ENCODE measurements at places on chromosomes 5 and 9.
A peak's percentile ranks its signal among the peaks of the same experiment; 100 is the strongest.

- no peak for DNase-seq
Measured at GRCh38 chr5:33308586-33308985, 132.2 kb upstream of the TARS1 start.

GRCh38 chr5:89996890-89997289 is 412.7 kb downstream of the CETN3 start:
- DNase-seq, result no peak

DNA sequence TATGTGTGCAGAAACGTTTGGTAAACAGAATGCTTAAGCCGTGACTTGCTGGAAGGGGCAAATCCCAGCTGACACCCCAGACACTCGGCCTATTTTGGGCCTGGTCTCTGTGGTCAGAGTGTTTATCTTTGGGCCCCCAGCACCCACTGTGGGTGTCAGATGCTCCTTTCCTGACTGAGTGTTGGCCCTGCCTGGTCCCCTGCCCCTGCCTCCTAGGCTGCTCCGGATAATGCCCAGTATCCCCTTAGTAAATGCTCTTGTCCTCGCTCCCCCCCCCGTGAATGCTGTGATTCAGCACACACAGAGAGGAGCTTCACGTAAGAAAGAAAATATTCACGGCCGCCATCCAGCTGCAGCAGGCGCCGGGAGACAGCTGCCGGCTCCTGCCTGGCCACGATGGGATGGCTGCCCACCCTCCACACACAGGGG is 11.3 kb upstream of the ANGPTL2 start:
- no peak for DNase-seq

- DNase-seq, result no peak
Measured at GRCh38 chr5:78499485-78499884, 139.1 kb downstream of the SCAMP1 start.

GRCh38 chr9:35826071-35826701 is 2.3 kb downstream of the FAM221B start:
- DNase-seq, result peak; percentile 67

DNA sequence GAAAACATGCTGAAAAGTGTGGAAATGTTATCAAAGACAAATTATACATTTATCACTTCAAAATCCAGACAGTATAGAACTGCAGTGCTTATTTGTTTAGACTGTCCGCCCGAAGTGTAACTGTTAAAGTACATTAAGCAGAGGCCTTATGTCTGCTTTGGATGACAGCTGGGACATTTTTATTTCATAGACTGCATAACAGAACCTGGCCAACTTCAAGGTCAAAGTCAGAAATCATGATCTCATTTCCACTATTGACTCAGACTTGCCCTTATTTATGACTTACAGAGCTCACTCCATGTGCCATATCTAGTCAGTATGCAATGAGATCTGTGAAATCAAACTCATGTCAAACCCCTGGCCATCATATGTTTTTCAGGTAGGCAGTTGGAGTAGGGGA is 87.7 kb downstream of the RAB3C start:
- no peak for DNase-seq

- no peak for DNase-seq
Measured at GRCh38 chr5:109660301-109660700, 29.4 kb upstream of the MAN2A1 start.

- DNase-seq, result no peak
Measured at GRCh38 chr5:131534974-131535373, 100.1 kb downstream of the RAPGEF6 start.

DNA sequence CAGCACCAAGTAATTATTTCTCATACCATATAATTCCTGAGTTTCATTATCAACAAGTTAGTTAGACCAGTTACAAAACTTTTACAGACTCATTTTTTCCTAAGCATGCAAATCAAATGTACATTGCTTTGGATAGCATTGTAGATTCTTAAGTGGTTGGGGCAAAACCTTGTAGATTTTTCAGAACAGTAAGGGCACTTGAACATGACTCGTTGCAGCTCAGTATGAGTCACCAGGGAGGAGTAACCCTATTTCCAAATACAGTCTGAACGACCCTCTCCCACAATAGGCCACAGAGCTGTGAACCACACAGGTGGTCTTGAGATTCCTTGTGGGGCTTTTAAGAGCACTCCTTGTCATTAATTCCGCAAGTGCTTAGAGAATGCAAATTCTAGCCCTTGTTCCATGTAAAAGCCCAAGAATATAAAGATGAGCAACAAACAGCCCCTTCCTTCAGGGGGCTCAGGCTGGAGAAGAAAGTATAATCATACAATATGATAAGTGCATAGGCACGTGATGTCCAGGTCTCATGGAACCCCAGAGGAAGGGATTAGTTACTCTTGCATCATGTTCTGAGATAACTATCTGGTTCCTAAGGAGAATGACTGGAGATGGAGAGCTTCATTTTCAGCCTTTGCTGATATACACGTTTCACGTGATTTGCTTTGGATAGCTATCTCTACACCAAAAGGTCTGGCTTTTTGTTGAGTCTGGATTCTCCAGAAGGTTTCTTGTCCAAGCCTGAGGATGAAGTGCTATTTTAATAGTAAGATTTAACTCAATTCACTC is 295.7 kb downstream of the KCNN2 start:
- no peak for DNase-seq

DNA sequence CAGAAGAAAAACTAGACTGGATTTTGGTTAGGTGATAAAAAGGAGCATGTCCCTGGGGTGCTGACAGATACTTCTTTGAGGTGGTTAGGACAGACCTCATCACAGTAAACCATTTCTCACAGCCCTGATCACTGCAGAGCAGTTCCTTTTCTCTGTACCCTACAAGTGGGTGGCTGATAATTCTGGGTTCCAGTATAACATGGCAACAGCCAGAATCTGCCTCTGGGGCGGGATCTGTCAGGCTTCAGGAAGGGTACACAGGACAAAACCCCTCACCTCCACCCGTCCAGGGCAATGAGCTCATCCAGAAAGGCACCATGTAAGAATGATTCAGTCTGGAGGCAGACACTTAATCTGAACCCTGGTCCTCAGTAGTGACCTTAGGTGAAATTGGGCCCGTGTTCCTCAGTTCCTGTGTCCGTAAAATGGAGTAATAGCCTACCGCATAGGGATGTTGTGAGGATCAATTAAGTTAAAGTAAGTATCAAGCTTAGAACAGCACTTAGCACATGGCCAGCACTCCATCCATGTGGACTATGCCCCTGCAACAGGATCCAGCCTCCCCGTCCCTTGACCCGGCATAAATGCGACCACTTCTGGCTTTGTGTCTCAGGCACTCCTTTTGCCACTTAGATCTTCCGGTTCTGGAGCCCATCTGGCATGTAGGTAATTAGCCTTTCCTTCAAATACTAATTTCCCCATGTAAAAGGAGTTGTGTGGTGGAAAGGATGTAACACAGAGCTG is 129.2 kb downstream of the LHFPL2 start:
- DNase-seq, result no peak

DNA sequence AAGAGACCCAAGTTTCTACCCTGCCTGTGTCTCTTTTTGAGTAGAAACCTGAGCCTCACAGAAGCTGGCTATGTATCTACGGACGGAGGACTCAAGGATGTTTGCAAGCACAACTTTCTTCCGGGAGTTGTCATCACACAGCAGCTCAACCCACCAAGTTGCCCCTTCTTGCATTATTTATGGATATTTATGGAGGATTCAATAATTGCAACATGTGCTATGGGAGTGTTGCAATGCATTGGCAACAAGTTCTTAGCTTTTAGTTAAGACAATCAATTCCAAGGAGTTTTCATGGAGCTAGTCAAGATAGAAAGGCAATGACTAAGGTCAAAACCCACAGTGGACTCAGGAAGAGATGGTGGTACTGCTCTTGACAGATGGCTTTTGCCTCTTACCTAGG is 336.9 kb downstream of the ENC1 start:
- DNase-seq, result no peak

- DNase-seq, result no peak
Measured at GRCh38 chr5:6143523-6143922, 234.8 kb downstream of the MED10 start.

- DNase-seq, result no peak
Measured at GRCh38 chr5:111820072-111820471, 63.1 kb upstream of the NREP start.

GRCh38 chr5:124704594-124705284 is 41.7 kb downstream of the ZNF608 start:
- DNase-seq, result no peak

- peak; percentile 2 for DNase-seq
Measured at GRCh38 chr5:18216016-18216415, 581.8 kb downstream of the TAF11L14 start.

DNA sequence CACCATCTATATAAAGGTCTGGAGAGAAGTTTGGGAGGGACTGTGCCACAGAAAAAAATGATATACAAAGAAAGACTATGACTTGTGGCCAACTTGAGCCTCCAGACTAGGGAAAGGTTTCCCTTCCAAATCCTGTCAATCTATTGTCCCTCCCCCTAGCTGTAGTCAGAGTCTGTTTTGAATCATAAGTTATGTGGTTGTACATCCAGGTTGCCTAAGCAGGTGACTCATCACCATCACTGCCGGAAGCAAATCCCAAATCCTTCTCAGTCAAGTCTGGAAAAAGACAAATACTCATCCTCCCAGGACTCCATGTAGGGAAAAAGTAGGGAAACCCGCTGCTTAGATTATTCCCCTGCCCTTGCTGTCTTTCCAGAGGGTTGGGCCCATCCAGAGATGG is 235.7 kb downstream of the CDK5RAP2 start:
- DNase-seq, result no peak

DNA sequence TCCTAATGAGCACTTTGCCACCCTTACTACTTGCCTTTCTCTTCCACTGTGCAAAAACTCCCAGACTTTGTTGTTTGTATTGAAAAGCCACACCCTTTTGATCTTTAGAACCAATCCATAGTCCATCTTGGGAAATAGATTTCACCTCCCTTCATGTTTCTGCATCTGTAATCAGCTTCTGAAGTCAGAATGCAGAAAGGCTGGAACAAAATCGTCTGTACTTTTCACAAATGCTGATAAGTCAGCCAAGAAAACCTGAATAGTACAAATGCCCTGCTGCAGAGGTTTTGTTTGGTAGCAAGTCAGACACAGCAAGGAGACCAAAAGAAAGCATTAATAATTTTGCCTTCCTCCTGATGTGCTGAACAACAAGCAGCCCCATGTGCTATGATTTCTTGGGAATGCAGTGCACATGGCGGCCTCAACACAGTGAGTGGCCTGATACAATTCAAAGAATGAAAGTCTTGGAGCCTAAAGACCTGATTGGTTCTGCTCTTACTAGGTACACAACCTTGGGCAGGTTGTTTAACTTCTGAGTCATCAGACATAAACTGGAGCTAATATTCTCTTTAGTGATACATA is 59.2 kb upstream of the STK32A start:
- no peak for DNase-seq

DNA sequence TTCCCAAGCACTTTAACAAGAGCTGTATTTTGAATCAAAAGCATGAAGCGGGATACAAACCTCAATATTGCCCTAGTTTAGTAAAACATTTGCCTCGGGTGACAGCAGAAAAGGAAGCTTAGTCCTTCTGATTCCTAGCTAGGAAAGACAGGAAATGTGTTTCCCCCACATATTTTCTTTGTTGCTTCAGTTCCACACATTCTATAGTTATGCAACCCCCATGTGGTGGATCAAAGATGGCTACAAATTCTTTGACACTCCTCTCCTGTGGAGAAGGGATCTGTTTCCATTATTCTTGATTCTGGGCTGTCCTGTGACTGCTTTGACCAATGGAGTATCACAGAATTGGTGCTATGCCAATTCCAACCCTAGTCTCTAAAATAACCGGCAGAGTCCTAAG is 89.1 kb upstream of the SLC30A5 start:
- no peak for DNase-seq

DNA sequence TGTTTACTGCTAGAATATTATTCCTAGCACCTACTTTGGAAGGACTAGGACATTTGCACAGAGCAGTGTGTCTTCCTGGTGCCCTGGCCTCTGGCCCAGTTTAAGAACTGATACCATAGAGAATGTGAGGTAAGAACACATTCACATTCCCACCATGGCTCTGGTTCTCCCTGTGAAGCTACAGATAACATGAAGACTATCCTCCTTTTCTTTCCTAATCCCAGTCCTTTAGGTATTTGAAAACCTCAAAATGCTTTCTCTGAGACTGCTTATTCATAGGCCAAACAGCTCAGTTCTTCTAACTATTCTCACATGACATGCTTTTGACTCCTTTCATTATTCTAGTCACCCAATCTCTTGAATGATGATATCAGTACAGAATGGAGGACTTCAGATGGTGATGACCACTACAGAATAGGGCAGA is 11.9 kb downstream of the FAM219A start:
- no peak for DNase-seq

DNA sequence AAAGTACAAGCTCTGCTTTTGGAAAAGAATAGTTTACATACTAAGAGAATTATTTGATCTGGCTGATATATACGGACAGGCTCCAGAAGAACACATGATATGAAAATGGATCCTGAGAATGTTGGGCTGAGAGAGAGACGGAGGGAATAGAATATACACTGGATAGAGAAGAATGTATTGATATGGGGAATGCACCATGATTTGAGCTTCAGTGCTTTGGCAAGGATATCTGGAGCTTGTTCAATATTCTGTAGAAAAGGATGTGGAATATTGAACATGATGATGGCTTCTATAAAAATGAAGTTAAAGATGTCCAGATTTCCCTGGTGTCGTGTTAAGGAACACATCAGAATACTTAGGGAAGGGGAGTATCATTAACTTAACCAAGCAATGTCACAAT is 280.5 kb upstream of the VLDLR start:
- DNase-seq, result no peak

DNA sequence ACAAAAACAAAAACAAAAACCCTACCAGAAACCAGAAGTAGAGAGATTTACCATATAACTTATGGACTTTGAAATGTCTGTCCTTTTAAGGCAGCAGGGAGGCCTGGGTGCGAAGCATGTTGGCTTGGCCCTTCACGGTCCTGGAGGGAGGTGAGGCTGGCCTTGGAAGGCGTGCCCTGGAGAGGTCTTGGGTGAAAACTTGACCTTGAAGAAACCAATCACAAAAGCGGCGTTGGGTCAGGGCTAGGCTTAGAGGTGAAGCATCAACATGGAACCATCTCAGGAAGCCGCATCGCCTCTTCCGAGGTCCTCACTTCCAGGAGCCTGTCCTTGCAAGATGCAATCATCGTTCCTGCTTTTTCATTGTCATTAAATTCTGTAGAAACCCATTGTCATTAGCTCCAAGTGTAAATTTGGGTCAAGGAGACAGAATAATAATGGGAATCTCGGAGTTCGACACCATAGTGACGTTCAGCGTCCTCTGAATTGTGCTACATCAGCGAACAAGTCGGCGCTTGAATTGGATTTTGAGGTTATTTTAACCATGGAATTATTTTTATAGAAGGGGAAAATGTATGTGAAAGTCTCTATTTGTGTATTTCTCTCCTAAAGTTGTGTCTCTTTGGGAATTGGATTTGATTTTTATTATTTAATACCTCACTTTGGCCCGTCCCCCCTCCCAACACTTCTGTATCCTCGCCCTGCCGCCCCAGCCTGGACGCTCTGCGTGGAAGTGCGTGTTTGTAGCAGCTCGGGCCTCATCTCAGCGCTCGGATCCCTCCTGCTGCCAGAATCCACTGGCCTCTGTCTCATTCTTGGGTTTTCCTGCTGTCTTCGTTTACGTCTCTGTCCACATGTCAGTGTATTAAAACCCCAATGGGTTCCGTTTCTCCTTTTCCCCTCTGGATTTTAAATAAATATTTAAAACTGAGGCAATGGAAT is 11.1 kb upstream of the ORM1 start:
- DNase-seq, result no peak

- no peak for DNase-seq
Measured at GRCh38 chr9:85987236-85987635, 46.3 kb downstream of the NAA35 start.

GRCh38 chr9:122251351-122251750 is 13.3 kb downstream of the RBM18 start:
- no peak for DNase-seq
